ENCODE measurements at places on chromosomes 12 and 14.

DNA sequence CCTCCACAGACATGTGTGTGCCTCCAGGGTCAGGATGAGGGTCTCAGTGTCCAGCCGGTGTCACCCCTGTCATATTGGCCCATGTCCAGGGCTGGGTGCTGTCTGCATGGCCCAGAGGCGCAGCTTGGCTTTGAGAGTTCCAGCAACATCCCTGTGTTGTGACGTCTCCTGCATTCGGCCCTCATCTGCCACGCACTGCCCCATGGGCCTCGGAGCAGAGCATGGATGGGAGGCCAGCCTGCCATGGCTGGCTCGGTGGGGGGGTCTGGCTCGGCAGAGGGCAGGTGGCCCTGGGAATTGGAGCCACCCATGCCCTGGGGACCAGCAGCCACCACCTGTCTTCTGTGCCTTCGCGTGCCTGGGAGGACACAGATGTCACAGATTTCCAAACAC, 10.8 kb upstream of the TEX22 start:
- no peak for DNase-seq

DNA sequence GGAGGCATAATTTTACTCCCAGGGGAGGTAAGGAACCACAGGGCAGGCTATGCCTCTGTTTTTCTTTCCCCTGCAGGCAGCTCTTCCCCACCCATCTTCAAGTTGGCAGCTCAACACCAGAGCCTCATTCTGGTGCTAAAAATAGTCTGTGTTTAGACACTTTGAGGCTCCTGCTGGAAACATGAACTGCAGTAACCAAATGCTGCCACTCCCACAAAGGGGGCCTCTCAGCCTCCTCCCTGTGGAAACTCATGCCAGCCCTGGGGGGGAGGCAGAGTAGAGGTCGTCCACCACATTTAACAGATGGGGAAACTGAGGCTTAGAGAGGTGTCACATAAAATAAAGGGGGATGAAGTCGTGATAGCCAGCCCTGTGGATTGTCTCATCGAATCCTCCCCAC, 61.4 kb downstream of the WSCD2 start:
- DNase-seq: no peak

DNA sequence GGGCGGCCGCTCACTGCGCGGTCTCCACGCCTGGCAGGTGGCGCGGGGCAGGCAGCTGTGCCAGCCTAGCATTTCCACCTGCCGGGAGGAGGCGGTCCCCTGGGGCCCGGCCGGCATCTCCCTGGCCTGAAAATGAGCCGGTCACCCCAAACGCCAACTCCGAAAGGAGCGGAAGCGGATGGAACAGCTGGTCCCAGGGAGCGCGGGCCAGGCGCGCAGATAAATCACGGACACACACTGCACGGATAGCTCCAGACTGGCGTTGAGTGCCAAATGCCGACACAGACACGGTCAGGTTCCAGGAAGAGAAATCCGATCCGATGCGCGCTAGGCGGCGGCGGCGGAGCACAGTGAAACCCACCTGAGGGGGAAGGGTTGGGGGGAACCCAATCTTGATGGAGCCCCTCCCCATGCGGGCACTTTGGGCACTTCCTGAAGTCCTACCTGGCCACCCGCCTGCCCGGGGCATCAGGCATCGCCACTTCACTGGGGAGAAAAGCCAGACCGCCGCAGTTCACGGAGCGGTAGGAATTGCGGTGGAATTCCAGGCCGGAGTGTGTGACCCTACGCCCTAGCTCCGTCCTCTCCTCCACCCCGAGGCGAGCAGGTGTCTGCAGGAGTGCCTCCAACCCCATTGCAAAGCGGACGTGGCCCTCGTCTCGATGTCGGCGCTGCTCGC, 624 bp upstream of the PLEKHD1 start:
- peak; percentile 72 for DNase-seq

DNA sequence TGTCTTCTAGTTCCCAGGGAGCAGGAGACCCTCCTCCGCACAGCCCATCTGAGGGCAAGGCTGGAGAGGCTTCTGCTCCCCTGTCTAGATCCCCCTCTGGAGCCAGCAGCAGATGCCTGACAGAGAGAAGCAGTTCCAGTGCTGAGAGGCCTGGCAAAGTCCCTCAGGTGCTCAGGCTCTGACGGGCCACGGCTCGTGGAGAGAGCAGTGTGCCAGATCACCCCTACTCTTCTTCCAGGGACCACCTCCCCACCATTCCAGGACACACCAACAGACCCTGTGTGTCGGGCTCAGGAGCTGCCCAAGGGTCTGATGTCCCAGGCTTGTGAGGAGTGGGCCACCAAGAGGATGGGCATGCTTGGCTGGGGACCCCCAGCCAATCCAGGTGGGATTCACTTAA, 22.5 kb upstream of the C14orf180 start:
- no peak for DNase-seq

DNA sequence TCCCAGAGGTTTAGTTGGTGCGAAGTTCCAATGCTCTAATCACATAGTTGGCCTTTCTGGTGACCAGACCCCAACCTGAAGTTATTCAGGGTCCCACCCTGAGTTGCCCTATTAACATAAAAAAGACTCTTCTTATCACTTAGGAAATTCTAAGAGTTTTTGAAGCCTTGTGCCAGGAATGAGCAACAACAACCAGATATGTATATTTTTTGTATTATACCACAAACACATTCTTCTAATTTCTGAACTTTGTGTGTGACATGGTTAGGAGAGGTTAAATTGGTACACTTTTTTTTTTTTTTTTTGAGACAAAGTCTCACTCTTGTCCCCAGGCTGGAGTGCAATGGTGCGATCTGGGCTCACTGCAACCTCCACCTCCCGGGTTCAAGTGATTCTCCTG, 320.4 kb upstream of the PDE3A start:
- DNase-seq: no peak

GRCh38 chr12:109875572-109876131, 4.7 kb downstream of the GLTP start:
- no peak for DNase-seq

DNA sequence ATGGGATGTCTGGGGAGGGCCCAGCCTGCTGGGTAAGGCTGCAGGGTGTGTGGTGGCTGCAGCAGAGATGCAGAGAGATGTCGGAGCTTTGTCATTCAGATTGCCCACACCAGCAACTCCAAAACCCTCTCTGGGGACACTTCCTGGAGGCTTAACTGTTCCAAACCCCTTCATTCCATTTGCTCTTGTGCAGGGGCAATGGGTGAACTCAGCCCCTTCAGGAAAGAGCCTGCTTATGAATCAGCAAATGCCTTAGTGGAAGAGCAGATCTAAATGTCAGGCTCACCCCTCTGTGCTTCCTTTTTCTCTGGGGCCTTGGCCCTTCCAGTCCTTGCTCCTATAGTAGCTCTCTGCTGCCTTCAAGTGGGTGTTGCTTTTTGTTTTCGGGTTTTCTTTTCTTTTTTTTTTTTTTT, 36.7 kb upstream of the GPATCH2L start:
- no peak for DNase-seq

DNA sequence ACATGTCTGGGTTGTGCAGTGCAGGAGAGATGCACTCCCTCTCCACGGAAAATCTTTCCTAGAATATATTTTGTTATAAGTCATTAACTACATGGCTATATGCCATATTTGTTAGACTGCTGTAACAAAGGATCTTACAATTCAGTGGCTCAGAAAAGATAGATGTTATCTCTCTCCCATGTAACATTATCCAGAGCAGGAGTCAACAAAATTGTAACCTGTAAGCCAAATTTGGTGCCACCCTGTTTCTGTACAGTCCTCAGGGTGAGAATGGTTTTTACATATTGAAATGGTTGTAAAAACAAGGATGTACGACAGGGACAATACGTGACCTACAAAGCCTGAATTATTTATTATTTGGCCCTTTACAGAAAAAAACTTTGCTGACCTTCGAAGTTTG, 155.5 kb downstream of the KIF21A start:
- no peak for DNase-seq

GRCh38 chr12:48883305-48884161, 17.9 kb upstream of the RND1 start:
- DNase-seq: no peak

- no peak for DNase-seq
Measured at GRCh38 chr12:30308010-30308717, 387.5 kb downstream of the IPO8 start.

GRCh38 chr12:105358789-105359188, 28.3 kb downstream of the C12orf75 start:
- no peak for DNase-seq

DNA sequence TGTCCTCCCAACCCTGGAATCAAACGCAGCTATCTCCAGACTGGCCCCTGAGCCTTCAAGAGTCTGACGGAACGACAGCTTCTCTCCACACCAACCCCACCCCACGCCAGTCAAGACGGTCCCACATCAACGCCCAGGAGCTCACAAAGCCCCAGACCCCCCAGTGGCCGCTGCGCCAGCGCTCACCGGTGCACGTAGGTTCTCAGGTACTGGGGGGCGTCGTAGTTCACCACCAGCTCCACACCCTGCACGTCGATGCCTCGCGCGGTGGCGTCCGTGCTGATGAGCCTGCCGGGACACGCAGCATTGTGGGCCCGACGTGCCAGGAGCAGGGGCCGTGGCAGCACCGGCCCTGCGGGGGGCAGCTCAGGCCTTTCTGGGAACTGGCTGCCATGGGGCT, 4.2 kb downstream of the DDX51 start:
- no peak for DNase-seq

GRCh38 chr12:100672075-100672592, 98.7 kb downstream of the GAS2L3 start:
- peak; percentile 39 for DNase-seq

DNA sequence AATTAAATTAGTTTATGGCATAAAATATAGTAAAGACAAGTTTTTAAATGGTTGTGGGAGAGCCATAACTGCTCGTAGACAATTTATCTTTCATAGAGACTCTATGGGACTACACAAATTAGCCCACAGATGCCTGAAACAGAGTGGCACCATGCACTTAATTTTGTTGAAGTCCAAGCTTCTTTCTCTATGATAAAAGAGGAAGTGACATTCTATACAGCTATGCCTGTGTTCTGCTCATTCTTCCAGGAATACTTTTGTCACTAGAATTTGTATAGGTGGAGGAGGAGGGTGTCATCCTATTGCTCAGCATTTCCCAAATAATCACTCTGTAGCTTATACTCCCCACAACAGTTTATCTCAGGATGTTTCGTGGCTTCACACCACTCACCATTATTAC, 43.7 kb upstream of the KICS2 start:
- DNase-seq: no peak

- no peak for DNase-seq
Measured at GRCh38 chr12:54147186-54147585, 41.6 kb downstream of the SMUG1 start.

DNA sequence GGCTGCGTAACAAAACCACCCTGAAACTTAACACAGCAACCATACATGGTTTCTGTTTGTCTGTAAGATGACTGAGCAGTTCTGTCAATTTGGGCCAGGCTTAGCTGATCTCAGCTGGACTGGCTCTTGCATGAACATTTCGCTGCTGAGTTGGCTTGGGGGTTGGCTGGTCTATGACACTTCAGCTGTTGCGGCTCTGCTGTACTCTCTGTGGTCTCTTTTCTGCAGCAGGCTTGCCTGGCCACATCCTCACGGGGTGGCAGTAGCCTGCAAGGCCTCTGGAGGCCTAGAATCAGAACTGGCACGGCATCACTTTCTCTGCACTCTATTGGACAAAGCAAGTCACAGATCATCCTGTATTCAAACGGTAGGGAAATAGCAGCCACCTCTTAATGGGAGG, 216.2 kb downstream of the BCL11B start:
- DNase-seq: no peak

DNA sequence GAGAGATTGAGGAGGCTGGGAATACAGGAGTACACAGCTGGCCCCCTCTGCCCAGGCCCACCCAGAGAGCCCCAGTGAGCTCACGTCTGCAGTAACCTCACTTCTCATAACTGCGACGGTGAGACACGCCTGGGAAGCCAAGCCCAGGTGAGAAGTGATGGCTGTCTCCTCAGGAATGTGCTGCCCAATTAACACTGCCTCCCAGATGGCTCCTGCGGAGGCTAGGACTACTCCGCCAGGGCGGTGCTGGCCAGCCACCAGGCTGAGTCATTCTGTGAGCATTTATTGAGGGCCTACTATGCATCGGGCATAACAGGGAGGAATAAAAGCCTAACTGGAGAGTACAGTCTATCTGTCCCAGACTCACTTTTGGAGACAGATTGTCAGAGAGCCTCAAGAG, 9.3 kb upstream of the TMEM106C start:
- no peak for DNase-seq

All from 8988T (cell line).